ENCODE measurements at places on chromosomes 5 and 9. TPM values are rescaled to one million over a fixed set of nuclear protein-coding genes. Genes with fewer than 3 reads are reported as not detected.

OR13J1 gene
- polyA plus RNA-seq: not detected

- no peak overlapping the region for H3K27ac ChIP-seq
- no peaks in the 10 kb centered on the region for H3K4me1 ChIP-seq
- no peaks in the 10 kb centered on the region for H3K36me3 ChIP-seq
- H3K27me3 ChIP-seq: no peaks in the 10 kb centered on the region
Observed at GRCh38 chr5:37808945-37809344, 30.9 kb downstream of the GDNF start.

GRCh38 chr9:109889456-109889855, 109.5 kb downstream of the PALM2AKAP2 start:
- no peak for DNase-seq
- no peak overlapping the region for H3K4me3 ChIP-seq
- peaks cover 14% of the 10 kb centered on the region for H3K36me3 ChIP-seq
- peaks cover 28% of the 10 kb centered on the region for H3K4me1 ChIP-seq

DNA sequence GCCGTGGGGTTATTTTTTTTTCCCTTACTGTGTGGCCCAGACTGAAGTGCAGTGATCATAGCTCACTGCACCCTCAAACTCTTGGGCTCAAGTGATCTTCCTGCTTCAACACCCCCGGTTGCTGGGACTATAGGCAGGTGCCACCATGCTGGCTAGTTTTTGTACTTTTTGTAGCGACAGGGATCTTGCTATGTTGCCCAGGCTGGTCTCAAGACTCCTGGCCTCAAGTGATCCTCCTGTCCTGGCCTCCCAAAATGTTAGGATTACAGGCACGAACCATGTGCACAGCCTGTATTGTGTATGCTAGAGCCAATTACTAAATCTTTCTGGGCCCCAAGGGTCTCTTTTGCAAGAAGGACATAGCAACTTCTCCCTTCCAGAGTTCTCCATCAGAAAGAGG, 23.1 kb downstream of the GALNT10 start:
- H3K36me3 ChIP-seq: no peaks in the 10 kb centered on the region
- no peak for DNase-seq
- peaks cover 8% of the 10 kb centered on the region for H3K4me1 ChIP-seq
- H3K27me3 ChIP-seq: no peaks in the 10 kb centered on the region
- H3K4me3 ChIP-seq: no peak overlapping the region
- H3K27ac ChIP-seq: no peak overlapping the region

DNA sequence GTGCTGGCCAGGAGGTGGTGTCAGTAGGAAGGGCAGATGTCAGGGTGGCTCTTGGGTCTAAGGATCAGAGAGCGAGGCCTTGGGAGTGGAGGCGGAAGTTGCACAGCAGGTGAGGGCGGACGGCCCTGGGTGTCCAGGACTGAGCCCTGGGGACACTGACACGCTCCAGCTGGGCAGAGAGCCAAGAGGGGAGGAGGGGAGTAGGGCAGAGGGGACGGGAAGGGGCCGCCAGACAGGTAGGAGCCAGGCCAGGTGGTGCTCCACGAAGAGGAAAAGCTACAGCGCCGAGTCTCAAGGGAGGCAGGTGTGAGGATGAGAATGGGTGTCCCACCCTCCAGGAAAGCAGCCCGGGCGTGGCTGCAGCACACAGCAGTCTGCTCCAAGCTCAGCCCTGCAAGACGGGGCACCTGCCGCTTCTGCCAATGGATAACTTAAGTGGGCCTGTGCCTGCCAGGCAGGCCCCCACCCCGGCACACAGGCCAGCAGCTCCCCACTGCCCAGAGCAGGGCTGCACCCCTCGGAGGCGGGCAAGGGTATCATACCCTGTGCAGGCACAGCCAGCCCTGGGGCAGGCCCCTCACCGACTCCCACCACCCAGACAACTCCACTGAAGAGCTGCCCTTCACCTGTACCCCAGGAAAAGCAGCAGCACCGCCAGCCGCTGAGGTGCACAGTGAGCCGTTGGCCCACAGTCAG, 4.9 kb downstream of the TPRN start:
- DNase-seq: no peak
- no peak overlapping the region for H3K27ac ChIP-seq
- no peak overlapping the region for H3K4me3 ChIP-seq
- H3K36me3 ChIP-seq: peaks cover 4% of the 10 kb centered on the region

DNA sequence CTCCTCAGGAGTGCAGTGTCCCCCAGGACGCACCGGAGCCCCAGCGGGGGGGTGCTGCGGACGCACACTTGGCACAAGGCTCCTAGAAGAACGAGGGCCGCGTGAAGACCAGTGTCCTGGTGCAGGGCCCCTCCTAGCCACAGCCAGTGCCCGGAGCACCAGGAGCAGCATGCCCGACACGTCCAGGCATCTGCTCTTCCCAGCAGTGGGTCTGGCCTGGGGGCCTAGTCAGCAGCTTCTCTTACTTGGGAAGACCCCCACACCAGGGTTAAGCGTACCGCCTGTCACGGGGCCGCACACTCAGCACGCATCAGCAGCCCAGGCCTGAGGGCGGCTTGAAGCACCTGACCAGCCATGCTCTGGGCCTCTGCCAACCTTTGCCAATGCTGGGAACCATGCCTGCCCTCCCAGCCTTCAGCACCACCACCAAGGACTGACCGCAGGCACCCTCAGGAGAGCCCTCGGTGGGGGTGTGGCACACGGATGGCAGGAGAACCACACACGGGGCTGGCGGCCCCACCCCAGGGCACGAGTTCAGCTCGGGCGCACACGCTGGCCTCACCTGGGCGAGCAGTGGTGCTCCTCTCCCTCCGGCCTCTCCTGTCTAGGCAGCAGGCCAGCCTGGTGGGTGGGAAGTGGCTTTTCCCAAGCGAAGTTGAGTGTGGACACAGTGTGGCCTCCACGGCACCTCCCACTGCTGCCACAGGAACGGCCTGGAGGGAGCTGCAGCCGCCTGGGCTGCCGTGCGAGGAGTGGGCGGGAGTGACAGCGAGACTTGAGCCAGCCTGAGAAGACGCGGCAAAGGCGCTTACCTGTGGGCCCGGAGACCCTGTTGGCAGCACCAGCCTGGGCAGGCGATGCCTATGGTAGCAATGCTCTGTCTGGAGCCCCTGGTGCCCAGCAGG, 12.0 kb upstream of the AJM1 start:
- H3K4me3 ChIP-seq: no peak overlapping the region
- H3K27ac ChIP-seq: no peak overlapping the region
- H3K27me3 ChIP-seq: no peaks in the 10 kb centered on the region
- DNase-seq: no peak
- no peaks in the 10 kb centered on the region for H3K4me1 ChIP-seq

GRCh38 chr5:73544429-73545402, 20.7 kb downstream of the ANKRA2 start:
- no peak overlapping the region for H3K4me3 ChIP-seq
- no peaks in the 10 kb centered on the region for H3K36me3 ChIP-seq
- peak; percentile 38 for DNase-seq

GRCh38 chr5:95712347-95712958, 18.7 kb upstream of the RHOBTB3 start:
- no peak overlapping the region for H3K4me3 ChIP-seq
- H3K4me1 ChIP-seq: peaks cover 45% of the 10 kb centered on the region
- H3K36me3 ChIP-seq: no peaks in the 10 kb centered on the region
- H3K27ac ChIP-seq: peak overlapping the region; percentile 96
- DNase-seq: peak; percentile 62

GRCh38 chr9:126986506-126986951, 71.9 kb downstream of the RALGPS1 start:
- DNase-seq: peak; percentile 21
- H3K36me3 ChIP-seq: no peaks in the 10 kb centered on the region
- no peak overlapping the region for H3K4me3 ChIP-seq
- H3K4me1 ChIP-seq: no peaks in the 10 kb centered on the region
- H3K27me3 ChIP-seq: no peaks in the 10 kb centered on the region

DNA sequence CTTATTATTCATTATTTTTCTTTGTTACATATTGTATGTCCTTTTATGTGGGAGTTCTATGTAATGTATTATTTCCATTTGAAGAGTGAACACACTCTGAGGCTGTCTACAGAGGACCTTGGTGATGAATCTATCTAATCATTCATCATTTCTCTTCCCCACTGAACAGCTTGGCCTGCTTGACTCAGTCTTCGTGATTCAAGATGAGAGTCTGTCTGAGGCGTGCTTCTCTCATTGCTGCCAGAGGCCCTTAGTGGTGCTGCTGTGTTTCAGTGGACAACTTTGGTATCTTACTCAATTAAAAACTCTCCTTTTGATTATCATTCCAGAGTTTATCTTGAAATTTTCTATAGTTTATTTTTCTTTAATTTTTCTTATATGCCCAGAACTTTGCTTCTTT, 318.1 kb upstream of the DAB2 start:
- no peaks in the 10 kb centered on the region for H3K36me3 ChIP-seq
- H3K27me3 ChIP-seq: no peaks in the 10 kb centered on the region
- no peaks in the 10 kb centered on the region for H3K4me1 ChIP-seq
- DNase-seq: no peak
